ENCODE measurements at places on chromosomes 6 and 20. TPM values are rescaled to one million over a fixed set of nuclear protein-coding genes. Genes with fewer than 3 reads are reported as not detected.

Gene NHLRC1
- total RNA-seq: 2.1 TPM

DNA sequence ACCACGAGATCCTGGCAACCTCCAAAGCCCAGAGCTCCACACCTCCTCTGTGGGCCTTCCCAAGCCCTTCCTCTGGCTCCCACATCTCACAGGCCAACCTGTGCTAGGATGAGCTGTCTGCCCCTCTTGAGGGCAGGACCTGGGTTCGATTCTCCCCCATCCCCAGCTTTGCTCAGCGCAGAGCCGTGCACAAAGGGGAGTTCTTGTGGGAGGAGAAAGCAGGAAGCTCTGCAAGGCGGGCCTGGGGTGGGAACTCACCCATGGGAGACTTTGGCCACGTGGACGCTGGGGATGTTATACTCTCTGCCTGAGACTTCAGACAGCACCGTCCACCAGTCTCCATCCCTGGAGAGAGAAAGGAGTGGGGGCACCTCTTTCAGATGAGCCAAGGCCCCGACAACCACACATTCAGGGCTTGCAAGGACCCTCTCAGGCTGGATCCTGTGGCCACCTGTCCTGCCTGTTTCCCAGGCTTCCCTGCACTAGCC lies 12.7 kb downstream of the SLA2 start:
- H3K4me1 ChIP-seq: peaks cover 26% of the 10 kb centered on the region
- H3K27ac ChIP-seq: peak overlapping the region; percentile 92
- H3K27me3 ChIP-seq: no peaks in the 10 kb centered on the region
- no peak for DNase-seq
- no peak overlapping the region for H3K4me3 ChIP-seq

Gene SMAP1
- 23.6 TPM for total RNA-seq

GRCh38 chr20:63694584-63695423 lies 1.6 kb upstream of the TNFRSF6B start:
- H3K36me3 ChIP-seq: no peaks in the 10 kb centered on the region
- H3K4me1 ChIP-seq: peaks cover 13% of the 10 kb centered on the region
- no peak overlapping the region for H3K27ac ChIP-seq
- no peak overlapping the region for H3K4me3 ChIP-seq
- H3K27me3 ChIP-seq: no peaks in the 10 kb centered on the region

DNA sequence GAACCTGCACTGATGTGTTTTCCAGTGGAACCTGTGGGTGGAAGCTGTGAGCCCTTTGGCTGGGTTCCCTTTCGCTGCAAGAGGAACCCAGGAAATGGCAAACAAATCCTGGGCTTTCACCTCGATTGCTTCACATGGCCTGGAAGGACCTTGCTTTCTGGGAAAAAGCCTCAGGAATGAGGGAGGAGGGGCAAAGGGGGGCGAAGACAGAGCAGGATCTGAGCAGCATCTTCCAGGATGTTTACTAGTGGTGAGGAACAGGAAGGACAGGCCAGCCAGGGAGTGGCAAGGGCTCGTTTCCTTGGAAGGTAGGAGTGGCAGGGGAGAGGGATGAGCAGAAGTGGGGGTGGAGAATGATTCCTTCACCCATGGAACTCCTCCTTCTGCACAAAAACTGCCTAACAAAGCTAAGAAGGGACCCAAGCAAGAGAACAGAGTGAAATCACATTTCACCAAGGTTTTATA lies 5.9 kb downstream of the SLC2A10 start:
- DNase-seq: no peak
- peaks cover 3% of the 10 kb centered on the region for H3K4me1 ChIP-seq
- H3K4me3 ChIP-seq: no peak overlapping the region

- peak overlapping the region; percentile 3 for H3K4me3 ChIP-seq
- peaks cover 70% of the 10 kb centered on the region for H3K27me3 ChIP-seq
- no peak overlapping the region for H3K27ac ChIP-seq
- no peaks in the 10 kb centered on the region for H3K36me3 ChIP-seq
Measured at GRCh38 chr20:46311719-46312074, 3.4 kb upstream of the CDH22 start.

DNA sequence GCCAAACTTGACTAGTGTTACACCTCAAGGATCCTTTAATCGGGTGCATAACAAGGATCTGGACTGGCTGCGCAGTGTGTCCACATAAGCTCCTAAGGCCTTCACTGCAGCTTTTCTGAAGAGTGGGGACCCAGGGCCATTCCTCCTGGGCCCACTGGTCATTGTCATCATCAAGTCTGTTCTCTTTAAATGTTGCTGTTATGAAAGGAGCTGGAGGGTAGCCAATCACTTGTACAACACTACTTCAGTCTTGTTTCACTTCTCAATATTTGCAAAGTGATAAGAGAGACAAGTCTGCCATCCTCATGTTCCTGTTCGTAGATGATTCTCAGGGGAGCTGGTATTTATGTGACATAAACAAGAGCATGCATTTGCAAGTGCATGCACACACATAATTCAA lies 149.8 kb downstream of the SYNDIG1 start:
- DNase-seq: no peak
- H3K36me3 ChIP-seq: no peaks in the 10 kb centered on the region
- no peak overlapping the region for H3K27ac ChIP-seq
- no peak overlapping the region for H3K4me3 ChIP-seq
- H3K4me1 ChIP-seq: no peaks in the 10 kb centered on the region

Gene LRP11
- total RNA-seq: 1.4 TPM

GRCh38 chr6:26149240-26149639 lies 62.0 kb downstream of the HFE start:
- DNase-seq: no peak
- H3K4me3 ChIP-seq: no peak overlapping the region
- peaks cover 2% of the 10 kb centered on the region for H3K4me1 ChIP-seq
- no peaks in the 10 kb centered on the region for H3K36me3 ChIP-seq

Gene TCP1
- 184 TPM for total RNA-seq

Gene SLC17A4
- not detected for total RNA-seq

Gene PPP1R14C
- not detected for total RNA-seq

- no peak overlapping the region for H3K4me3 ChIP-seq
- H3K4me1 ChIP-seq: no peaks in the 10 kb centered on the region
- H3K27ac ChIP-seq: no peak overlapping the region
- peaks cover 2% of the 10 kb centered on the region for H3K27me3 ChIP-seq
Measured at GRCh38 chr6:23222724-23223123, 653.4 kb downstream of the HDGFL1 start.

Gene GLP1R
- not detected for total RNA-seq

GRCh38 chr6:105744815-105745214 lies 341.3 kb upstream of the PRDM1 start:
- H3K4me1 ChIP-seq: no peaks in the 10 kb centered on the region
- no peak overlapping the region for H3K27ac ChIP-seq
- no peak for DNase-seq
- H3K27me3 ChIP-seq: no peaks in the 10 kb centered on the region

DNA sequence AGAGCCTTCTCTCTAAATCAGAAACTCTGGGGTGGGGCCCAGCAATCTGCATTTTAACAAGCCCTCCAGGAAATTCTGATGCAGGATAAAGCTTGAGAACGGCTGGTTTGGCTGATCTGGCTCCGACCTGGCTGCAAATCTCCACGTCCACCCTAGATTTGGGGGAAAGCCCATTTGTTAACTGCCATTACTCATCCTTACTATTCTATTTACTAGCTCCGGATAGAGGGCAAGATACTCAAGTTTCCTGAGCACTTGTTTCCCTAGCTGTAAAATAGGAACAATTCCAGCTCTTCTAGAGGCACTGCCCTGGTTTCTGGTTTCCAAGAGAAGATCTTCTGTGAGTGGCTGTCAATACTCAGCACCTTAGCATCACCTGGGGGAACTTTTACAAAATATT lies 44.4 kb downstream of the DAAM2 start:
- H3K4me1 ChIP-seq: no peaks in the 10 kb centered on the region
- H3K27ac ChIP-seq: no peak overlapping the region
- H3K36me3 ChIP-seq: no peaks in the 10 kb centered on the region
- no peak overlapping the region for H3K4me3 ChIP-seq
- H3K27me3 ChIP-seq: peaks cover 32% of the 10 kb centered on the region
- no peak for DNase-seq
